ENCODE measurements at places on chromosomes 16 and 17. TPM values are rescaled to one million over a fixed set of nuclear protein-coding genes. Genes with fewer than 3 reads are reported as not detected.

- DNase-seq: no peak
Observed at GRCh38 chr17:546456-546855, 168.2 kb downstream of the VPS53 start.

GRCh38 chr17:27907976-27908558 is 14.9 kb upstream of the LYRM9 start:
- no peak for DNase-seq

- DNase-seq: peak; percentile 54
Observed at GRCh38 chr16:87086575-87086974, 230.6 kb downstream of the C16orf95 start.

- DNase-seq: no peak
Observed at GRCh38 chr16:30104492-30104891, 8.5 kb upstream of the YPEL3 start.

The ZSCAN10 gene
- not detected for polyA plus RNA-seq

The GUCY2D gene
- polyA plus RNA-seq: not detected

The FOXN1 gene
- polyA plus RNA-seq: not detected

The KLHL10 gene
- polyA plus RNA-seq: not detected
